ENCODE measurements at places on chromosomes 5 and 9.

- DNase-seq, result no peak
Measured at GRCh38 chr9:111759762-111760639, 34.7 kb downstream of the SHOC1 start.

GRCh38 chr5:79535477-79536192 is 21.7 kb upstream of the HOMER1 start:
- no peak for DNase-seq

DNA sequence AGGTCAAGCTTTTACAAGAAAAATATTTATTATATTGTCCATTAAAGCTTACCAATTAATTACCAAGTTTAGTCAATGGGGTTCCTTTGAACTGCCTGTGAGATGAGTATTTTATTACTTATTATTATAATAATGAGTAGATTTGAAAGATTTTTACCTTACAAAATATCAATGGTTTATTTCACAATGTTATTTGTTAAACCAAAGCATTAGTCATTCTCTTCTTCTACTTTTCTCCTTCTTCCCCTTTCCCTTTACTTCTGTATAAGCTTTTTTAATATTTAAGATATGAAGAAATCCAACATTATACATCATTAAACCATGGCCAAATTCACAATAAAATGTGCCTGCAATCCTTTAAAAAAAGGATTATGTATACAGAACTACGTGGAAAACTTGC is 369.5 kb downstream of the ARL15 start:
- DNase-seq, result no peak

GRCh38 chr5:134084022-134084565 is 30.4 kb upstream of the TCF7 start:
- no peak for DNase-seq

GRCh38 chr5:85614489-85614888 is 1003.3 kb upstream of the COX7C start:
- no peak for DNase-seq

DNA sequence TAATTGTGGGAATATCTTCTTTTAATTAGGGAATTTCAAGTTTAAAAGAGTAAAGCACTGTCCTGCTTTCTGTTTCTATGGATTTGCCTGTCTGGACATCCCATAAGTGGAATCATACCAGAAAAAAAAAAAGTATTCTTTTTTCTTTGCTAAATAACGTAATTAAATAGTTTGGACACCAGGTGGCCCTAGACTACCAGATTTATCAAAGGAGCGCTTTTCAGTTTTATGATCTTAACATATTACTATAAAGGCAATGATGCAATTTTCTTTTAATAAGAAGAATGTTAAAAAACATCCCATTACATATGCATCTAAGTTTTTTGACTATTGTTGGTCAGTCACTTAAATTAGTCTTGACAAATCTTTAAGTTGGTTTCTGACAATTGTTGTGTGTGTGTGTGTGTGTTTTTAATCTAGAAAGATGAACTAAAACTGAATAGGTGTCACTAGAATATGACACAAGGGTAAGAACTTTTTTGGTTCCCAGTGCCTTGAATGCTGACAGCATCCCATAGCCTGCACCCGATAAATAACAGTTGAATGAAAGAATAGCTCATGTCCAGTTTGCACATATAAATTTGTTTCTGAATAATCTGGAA is 49.5 kb downstream of the C5orf22 start:
- DNase-seq, result no peak

GRCh38 chr9:68495247-68495646 is 45.4 kb downstream of the TMEM252 start:
- DNase-seq, result no peak

- DNase-seq, result no peak
Measured at GRCh38 chr9:31916591-31917241, 467.7 kb upstream of the ACO1 start.

GRCh38 chr9:18216376-18216775 is 257.6 kb upstream of the ADAMTSL1 start:
- no peak for DNase-seq

GRCh38 chr9:14296495-14297113 is 17.3 kb downstream of the NFIB start:
- no peak for DNase-seq

GRCh38 chr5:180162304-180162661 is 46.7 kb downstream of the RASGEF1C start:
- DNase-seq, result no peak

GRCh38 chr5:82622205-82622604 is 344.1 kb upstream of the RPS23 start:
- DNase-seq, result no peak

DNA sequence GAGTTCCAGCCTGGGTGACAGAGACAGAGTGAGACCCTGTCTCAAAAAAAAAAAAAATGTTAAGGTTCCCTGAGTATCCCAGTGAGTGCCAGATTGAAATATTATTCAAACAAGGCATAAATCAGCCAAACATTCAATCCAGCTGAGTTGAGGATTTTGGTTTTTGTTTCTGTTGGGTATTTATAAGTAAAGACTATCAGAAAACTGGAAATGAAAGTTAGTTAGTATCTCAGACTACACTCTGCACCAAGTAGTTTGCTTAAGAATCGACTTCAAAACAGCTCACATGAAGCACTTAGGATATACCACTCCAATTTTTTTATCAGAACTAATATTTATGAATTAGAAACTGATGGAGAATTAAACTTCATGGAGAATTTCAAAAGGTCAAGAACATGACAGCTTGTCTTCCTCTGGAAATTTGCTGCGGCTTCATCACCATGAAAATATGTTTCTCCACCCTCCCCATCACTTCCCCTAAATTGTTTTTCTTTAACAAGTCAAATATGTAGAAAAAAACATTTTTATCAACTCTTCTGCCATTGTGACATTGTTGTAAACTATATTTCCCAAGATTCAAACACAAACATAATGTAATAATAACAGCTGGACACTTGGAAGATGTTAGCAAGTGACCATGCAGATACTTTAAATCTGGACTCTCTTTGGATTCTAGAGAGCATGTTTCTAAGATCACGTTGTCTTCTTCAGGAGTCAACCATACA is 110.0 kb upstream of the PTGER4 start:
- no peak for DNase-seq

- no peak for DNase-seq
Measured at GRCh38 chr5:116038817-116039216, 6.5 kb downstream of the ARL14EPL start.

GRCh38 chr5:67094476-67095300 is 101.9 kb downstream of the CD180 start:
- DNase-seq, result no peak

GRCh38 chr9:336039-336438 is 121.4 kb downstream of the DOCK8 start:
- DNase-seq, result no peak

GRCh38 chr5:4108690-4109089 is 513.1 kb downstream of the IRX1 start:
- DNase-seq, result no peak

DNA sequence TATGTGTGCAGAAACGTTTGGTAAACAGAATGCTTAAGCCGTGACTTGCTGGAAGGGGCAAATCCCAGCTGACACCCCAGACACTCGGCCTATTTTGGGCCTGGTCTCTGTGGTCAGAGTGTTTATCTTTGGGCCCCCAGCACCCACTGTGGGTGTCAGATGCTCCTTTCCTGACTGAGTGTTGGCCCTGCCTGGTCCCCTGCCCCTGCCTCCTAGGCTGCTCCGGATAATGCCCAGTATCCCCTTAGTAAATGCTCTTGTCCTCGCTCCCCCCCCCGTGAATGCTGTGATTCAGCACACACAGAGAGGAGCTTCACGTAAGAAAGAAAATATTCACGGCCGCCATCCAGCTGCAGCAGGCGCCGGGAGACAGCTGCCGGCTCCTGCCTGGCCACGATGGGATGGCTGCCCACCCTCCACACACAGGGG is 11.3 kb upstream of the ANGPTL2 start:
- peak; percentile 69 for DNase-seq

GRCh38 chr5:42837601-42838000 is 25.9 kb upstream of the SELENOP start:
- no peak for DNase-seq

- no peak for DNase-seq
Measured at GRCh38 chr5:133489632-133490031, 122.7 kb downstream of the FSTL4 start.

DNA sequence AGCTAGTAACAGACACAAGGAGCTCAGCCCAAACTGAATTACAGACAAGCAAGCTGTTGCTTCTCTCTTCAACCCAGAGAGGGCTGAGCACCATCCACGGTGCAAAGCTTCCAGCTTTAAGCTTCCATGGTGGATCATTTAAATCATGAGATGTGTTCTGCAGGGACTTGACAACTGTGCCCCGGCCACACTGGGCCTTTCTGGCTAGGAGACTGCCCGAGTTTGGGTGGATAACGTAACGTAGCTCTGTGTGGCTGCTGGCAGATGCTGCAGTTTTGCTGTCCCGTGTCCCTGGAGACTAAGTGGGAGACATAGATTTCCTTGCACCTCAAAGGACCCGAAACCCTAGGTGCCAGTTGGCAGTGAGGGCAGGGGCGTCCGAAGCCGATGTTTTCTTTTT is 234.0 kb downstream of the IRX2 start:
- no peak for DNase-seq

DNA sequence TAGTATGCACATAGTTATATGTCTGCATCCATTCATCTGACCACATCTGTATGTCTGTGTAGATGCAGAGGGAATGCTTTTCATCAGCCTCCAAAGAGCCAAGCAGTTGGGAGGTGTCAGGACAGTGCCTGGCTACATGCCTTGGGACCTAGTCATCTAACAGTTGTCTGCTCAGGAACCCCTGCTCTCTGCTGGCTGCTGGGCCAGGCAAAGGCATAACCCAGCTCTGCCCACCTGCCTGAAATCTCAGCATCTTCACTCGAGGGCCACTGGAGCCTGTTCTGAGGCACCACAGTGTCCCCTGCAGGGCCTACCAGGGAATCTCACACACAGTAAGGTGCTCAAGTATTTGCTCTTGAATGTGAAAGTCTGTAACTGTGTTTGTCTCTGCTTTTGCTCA is 3.7 kb downstream of the C9orf50 start:
- DNase-seq, result peak; percentile 20

GRCh38 chr5:95862671-95863382 is 40.3 kb upstream of the GLRX start:
- DNase-seq, result no peak

GRCh38 chr5:83957188-83957587 is 236.5 kb upstream of the HAPLN1 start:
- no peak for DNase-seq

- DNase-seq, result no peak
Measured at GRCh38 chr9:115883467-115884329, 269.9 kb upstream of the PAPPA start.

DNA sequence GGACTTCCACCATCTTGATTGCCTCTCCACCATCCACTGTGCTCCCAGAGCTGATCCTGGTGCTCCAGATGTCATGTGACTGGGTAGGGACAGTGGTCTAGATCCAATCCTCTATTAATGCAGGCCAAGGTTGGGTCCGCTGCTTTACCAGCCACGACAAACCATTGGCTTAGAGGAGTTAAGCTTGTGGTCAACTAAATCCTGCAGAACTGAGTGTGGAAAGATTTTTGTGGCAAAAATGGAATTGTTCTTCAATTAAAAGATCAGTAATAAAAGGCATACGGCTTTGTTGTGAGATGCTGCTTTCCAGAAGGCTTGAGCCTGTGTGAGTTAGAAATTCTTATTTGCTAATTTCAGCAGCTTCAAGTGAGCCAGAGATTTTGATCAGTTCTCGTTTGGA is 30.7 kb downstream of the SLC1A3 start:
- no peak for DNase-seq

DNA sequence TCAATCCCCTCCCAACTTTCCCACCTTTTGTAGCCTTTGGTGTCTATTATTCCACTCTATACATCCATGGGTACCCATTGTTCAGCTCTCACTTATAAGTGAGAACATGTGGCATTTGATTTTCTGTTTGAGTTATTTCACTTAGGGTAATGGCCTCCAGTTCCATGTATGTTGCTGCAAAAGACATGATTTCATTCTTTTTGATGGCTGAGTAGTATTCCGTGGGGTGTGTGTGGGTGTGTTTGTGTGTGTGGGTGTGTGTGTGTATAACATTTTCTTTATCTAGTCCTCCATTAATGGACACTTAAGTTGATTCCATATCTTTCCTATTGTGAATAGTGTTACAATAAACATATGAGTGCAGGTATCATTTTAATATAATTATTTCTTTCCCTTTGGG is 157.5 kb upstream of the FSTL4 start:
- DNase-seq, result no peak

DNA sequence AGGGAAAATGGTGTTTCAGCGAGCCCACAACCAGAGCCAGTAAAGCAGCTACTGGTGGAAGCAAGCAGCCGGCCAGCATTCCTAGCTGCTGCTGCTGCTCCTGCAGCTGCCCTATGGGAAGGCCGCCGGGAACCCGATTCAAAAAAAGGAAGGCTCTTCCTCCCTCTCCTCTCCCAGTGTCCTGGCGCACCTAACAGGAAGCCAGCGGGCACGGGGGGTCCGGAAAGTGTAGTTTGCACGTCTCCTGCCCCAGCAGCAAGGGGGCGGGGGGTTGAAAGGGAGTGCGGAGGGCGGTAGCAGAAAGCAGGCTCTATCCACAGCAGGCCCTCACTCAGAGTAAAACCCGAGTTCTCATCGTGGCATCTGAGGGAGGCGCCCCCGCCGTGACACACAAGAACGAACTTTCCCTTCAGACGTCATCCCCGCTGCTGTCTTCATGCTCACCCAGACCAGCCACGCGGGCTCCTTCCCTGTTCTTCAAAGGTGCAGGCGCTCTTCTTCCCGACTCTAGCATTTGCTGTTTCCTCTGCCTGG is 16.5 kb downstream of the GRXCR2 start:
- no peak for DNase-seq

DNA sequence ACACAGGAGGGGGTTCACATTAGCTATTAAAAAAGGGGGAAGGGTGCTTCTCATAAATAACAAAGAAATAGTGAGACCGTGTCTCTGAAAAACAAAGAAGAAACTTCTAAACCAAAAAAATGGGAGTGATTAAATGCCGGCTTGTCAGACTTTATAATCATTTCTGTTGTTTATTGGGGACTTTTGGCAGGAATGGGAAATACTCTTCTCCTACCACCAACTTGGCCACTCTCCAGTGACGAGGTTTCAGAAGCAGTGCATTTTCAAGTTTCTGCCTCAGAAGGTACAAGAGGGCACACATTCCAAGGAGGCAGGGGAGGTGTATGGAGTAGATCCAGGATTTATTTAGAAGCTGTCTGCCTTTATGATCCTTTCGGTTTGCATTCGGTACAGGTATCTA is 46.2 kb downstream of the LIX1 start:
- no peak for DNase-seq

- no peak for DNase-seq
Measured at GRCh38 chr5:179825655-179826182, 5.0 kb downstream of the SQSTM1 start.

Data from amygdala (tissue), 56 donors.